Cardiac septum (tissue), 1 donor: ENCODE measurements at places on chromosomes 7 and 10.
A peak's percentile ranks its signal among the peaks of the same experiment; 100 is the strongest.

GRCh38 chr7:27899601-27900000 lies 159.6 kb downstream of the TAX1BP1 start:
- no peak for DNase-seq

- DNase-seq, result no peak
Measured at GRCh38 chr7:73770002-73770859, at the start of gene CLDN3. Gene CLDN3, minus strand, starts transcription at chr7:73770270. Its CDS starts 221 bp downstream, at chr7:73770049.

DNA sequence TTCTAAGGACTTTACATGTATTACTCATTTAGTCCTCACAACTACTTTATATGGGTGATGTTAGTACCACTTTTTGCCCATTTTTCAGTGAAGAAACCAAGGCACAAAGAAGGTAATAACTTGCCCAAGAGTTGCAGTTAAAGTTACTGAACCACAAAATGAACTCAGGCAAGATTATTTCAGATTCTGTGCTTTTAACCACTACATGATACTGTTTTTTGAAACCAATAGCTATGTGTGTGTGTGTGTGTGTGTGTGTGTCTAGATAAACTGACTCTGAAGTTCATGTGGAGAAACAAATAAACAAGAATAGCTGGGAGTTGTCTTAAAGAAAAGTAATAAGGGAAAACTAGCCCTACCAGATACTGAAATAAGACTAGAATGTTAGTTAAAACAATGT lies 60.8 kb upstream of the OIT3 start:
- DNase-seq, result no peak

GRCh38 chr10:102727037-102727818 lies 12.8 kb downstream of the SFXN2 start:
- DNase-seq, result no peak

DNA sequence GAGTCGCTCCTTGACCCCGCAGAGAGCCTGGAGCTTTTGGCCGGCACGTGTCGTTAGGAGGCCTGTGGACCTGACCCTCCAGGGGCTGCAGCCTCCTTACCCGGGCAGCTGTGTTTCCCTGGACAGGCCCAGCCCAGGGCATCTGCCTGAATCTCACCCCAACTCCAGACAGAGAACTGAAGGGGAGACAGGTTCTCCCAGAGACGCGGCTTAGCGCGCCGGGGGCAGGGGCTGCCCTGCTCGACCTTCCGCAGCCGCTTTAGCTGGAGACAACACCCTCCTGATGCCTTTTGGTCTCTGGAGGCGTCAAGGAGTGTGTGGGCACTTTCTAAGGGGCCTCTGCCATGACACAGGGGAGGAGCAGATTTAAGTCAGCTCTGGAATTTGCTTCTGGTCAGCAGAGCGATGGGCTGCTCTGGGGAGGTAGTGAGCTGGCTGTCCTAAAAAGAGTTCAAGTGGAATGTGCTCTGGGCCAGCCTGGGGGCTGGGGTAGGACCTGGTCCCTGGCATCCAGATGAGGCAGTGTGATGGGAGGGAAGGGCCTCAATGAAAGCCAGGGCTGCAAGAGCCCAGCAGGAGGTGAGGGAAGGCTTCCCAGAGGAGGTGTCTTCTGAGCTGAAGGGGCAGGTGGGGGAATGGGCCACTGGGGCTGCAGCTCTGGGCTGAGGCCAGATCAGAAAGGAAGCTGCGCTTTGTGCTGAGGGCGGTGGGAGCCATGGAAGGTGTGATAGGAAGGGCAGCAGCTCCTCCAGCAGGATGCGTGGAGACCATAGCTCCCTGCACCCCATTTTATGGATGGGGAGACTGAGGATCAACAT lies 5.8 kb downstream of the GRIFIN start:
- no peak for DNase-seq

DNA sequence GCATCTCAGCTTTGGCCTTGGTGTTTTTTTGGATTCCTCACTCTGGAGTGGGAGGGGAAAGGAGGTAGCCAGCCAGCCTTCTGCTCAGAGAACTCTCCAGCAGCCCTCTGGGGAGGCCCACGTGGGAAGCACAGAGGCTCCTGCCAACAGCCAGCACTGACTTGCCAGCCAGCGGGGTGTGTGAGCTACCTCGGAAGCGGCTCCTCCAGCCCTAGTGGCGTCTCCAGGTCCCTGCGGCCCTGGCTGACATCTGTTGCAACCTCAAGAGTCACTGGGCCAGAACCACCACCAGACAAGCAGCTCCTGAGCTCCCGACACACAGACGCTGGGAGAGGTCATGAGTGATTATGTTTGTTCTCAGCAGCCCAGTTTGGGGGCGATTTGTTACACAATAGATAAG lies 180.2 kb upstream of the FZD8 start:
- DNase-seq, result peak; percentile 89

DNA sequence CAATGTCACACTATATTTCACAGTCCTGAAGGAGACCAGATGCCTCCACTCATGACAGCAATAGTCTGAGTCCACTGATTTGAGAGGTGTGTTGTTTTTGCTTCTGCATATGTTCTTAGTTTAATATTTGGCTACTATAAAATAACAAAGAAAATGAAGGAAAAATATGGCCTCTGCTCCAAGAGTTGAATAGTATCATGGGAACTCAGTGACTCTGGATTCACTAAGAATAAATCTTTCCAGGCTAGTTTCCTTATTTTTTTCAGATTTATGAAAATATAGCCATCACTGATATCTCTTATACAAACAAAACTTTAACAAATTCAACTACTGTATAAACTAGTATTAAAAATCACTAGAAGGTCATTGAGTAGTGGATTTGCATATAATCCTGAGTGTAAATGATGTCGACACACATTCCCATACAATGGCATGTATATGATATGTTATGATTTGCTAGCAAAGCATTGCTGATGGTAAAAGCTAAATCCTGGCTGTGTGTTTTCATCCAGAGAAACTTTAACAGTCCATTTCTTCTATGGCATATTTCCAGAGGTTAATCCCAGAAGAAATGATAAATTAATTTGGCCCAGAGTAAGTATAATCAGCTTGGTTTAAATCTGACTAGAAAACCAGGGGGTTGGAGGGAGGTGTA lies 66.0 kb upstream of the VIPR2 start:
- DNase-seq, result no peak

DNA sequence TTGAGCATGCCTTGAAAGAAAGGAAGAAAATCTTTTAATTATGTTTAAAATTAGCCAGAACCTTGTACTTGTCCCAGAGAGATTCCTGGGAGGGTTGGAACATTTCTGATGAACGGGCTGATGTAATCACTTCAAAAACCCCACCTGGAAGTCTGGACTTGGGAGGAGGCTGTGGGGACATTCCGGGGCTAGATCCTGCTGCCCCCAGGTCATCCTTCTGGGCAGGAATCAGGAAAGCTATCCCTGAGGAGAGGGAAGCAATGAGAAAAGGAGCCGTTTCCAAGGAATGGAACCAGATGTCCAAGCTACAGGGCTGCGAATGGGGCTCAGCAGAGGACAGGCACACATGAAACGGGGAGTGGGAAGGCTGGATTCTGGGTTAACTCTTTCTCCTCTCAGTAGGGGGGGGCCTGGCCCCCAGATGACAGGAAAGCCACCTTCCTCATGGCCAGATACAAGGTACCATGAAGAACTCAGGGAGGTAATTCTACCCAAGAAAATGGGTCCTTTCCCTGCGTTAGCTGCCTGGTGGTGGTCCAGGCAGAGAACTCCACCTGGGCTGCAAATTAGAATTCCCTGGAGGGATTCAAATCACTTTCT lies 280.1 kb downstream of the TCF7L2 start:
- DNase-seq, result no peak

GRCh38 chr10:77455561-77455960 lies 182.0 kb downstream of the KCNMA1 start:
- no peak for DNase-seq

- no peak for DNase-seq
Measured at GRCh38 chr10:132172091-132173066, 14.4 kb upstream of the DPYSL4 start.

- peak; percentile 70 for DNase-seq
Measured at GRCh38 chr7:129949292-129950133, 3.2 kb downstream of the UBE2H start.

DNA sequence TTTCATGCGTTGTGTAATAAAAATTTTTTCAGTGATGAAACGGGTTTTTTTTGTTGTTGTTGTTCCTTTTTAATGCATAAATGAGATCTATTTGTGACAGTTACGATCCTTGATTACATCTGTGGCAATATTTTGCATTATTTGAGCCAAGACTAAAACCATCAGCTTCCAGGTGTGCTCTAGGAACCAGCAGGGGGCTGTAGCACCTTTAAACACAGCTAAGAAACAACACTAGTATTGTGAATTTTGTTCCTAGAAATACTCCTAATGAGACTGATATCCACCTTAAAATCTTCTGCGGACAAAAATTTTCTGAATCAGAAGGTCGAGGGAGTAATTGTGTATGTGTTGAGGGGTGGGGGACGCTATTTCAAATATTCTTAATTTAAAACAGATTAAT lies 52.6 kb downstream of the FGFBP3 start:
- no peak for DNase-seq

- DNase-seq, result no peak
Measured at GRCh38 chr7:96303105-96303685, 18.7 kb downstream of the SLC25A13 start.

GRCh38 chr10:62820586-62820985 lies 4.4 kb upstream of the EGR2 start:
- no peak for DNase-seq
